ENCODE measurements at places on chromosomes 5 and 9.

DNA sequence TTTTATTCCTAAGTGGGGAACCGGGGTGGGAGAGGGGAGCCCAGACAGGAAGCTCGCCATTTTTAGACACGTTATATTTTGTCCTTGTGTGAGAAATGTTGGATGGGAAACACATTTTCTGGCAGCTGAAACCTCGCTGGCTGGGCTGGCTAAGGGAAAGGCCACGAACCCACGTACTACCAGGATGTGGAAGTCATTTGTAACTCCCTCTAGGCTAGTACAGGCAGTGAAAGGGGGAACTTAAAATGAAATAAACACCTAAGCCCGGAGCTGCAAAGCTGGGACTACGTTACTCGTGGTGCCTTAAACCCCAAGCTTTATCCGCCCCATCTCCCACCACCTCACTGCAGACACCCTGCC, 42.5 kb downstream of the TMEM174 start:
- no peak for DNase-seq

- peak; percentile 98 for DNase-seq
Measured at GRCh38 chr9:76374783-76375559, 19.3 kb downstream of the RFK start.

DNA sequence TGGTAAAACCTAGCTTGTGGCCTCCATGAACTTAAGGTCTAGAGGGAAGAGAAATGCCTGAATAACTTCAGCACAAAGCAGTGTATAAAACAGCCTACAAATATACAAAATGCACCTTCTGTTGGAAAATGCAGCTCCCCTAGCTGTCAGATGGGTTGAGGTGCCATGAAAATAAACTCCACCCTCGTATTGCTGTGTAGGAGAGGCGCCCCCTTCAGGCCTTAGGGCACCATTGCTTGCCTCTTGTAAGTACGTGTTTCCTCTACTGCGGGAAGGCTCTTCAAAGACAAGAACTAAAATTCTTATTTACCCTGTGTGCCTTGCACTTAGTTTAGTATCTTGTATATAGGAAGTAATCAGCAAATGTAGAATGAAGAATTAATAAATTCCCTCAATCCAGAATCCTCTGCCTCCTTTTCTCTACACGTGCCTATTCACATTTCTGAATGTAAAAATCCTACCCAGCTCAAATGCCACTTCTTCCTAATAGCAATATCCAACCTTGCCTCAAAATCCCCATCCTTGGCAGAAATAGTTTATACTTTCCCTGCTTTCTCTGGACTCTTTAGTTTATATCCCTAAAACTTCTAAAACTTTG, 393.7 kb upstream of the PDE4D start:
- DNase-seq, result peak; percentile 57

DNA sequence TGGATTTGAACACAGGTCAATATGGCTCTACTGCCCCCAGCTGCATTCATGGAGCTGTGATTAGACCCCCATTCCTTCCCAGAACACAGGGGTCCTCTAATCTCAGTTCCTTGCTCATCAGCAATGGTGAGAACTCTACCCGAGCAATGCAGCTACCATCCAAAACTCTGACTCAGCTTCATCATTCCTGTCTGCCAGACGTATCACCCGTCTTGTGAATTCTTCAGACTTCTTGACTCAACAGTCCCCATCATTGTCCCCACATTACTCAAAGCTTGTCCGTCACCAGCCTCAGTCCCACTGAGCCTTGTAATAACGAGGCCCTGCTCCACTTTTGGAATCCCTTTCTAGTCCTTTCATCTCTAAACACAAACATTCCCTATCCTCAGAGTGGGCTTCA, 36.3 kb upstream of the STX17 start:
- no peak for DNase-seq

DNA sequence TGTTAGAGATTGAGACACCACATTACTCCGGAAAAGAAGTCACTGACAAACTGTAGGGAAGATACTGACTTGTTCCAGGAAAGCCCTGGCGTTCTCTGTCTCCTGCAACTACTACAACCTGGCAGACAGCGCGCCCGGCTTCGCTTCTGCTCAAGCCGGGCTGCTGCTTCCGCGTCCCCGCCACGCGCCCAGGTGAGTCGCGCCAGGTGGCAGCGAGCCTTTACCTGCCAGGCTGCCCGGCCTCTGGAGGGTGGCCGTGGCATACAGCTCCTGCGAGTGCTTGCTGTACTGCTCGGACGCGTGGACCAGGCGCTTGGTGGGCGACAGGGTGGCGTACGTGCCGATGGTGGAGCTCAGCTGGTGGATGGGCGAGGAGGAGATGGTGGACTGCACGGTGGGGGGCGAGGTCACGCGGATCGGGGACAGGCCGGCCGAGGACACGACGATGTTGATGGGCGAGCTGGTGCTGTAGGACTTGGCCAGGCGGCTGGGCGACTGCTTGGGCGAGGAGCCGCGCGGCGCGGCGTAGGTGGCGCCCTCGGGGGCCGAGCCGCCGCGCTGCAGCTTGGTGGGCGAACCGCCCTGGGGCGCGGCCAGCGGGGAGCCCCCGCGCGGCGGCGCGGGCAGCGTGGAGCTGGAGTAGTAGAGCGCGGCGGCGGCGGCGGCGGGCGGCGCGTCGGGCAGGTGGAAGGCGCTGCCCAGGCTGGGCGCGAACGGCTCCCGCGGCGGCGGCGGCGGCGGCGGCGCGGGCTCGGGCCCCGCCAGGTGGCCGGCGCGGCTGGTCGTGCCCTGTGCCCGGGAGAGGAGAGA, 519.6 kb downstream of the CTNND2 start:
- DNase-seq, result no peak

DNA sequence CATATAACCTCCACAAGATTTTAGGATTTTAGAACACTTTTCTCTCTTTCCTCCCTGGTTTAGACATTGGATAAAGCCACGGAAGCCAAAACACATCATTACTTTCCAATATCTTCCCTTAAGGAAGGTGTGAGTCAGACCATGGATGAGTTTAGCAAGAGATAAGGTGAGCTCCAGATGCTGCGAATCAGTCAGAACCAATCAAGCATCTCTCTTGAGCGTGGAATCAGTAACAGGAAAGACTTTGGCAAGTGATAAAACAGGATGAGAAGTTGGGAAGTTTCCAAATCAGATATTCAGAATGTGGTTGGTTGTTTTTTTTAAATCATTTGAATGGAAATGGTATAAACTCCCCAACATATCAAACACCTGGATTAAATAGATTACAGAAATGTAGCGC, 397.8 kb downstream of the EFNA5 start:
- no peak for DNase-seq

- DNase-seq, result peak; percentile 83
Measured at GRCh38 chr9:76562511-76562911, 103.5 kb downstream of the GCNT1 start.

GRCh38 chr9:16637911-16638310, 232.6 kb downstream of the BNC2 start:
- no peak for DNase-seq

- DNase-seq, result no peak
Measured at GRCh38 chr9:106526716-106527204, 336.2 kb upstream of the ZNF462 start.

DNA sequence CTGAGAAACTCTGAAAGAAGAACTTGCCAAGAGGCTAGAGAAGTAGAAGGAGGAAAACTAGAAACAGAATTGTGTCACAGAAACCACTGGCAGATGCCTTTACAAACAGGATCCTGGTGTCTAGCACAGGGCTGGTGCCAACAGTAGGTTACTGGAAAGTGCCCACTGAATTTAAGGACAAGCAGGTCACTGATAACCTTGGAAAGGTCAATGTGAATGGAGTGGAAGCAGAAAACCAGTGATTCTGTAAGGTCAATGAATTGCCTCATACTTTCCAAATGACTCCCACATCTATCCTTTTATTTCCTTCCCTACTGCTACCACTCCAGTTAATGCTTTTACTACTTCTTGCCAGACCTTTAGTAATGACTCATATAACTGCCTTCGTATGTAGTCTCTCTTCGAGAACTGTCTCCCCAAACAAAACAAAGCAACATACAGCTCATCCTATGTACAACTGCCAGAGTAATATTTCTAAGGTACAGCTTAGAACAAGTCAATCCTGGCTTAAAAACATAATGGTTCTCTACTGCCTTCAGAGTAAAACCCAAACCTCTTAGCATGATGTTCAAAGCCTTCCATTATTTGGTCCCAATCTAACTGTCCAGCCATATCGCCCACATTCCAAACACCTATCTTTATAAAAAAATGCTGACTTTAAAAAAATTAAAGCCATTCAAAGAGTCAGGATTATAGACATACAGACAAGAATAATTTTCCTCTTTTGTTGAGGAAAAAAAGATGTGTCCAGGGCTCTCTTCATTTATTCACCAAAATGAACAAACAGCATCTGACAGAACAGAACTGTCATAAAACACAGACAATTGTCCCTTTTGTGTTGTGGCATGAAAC, 52.5 kb downstream of the NR3C1 start:
- DNase-seq, result peak; percentile 88

DNA sequence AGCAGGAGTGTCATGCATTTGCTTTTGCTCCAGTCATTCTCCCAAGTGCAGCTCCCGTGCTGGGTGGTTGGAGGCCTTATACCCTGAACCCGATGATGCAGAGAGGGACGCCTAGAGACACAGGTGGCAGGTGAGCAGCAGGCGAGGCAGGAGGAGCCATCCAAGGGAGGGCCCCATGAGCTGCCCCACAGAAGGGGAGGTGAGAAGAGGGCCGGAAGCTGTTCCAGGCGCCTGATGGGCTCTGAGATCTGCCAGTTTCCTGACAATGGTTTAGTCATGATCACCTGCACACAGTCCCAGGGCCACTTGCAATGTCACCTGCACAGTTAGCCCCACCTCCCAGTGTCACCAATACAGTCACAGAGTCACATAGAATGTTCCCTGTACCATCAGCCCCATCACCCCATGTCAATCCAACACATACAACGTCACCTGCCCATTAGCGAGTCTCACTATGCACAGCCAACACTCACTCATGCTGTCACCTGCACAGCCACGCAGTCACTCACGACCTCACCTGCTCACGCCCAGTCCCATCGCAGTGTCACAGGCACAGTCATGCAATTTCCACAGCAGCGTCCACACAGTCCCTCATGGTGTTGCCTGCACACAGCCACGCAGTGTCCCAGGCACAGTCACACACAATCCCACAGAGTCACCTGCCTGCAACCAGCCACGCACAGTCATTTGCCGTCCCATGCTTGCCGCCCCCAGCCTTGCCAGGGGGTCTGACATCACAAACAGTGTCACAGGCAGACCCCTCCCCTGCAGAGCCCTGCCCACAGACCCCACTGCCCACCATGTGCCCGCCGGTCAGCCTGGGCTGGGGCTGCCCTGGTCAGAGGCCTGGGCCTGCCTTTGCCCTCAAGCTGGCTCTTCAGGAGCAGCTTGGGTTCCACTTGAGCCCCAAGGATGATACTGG, 113.4 kb downstream of the LHX2 start:
- no peak for DNase-seq

GRCh38 chr5:109982966-109983534, 293.3 kb downstream of the MAN2A1 start:
- DNase-seq, result no peak

GRCh38 chr5:89628876-89629635, 746.1 kb upstream of the MEF2C start:
- DNase-seq, result peak; percentile 16

- DNase-seq, result no peak
Measured at GRCh38 chr5:23332650-23333251, 174.7 kb upstream of the PRDM9 start.

DNA sequence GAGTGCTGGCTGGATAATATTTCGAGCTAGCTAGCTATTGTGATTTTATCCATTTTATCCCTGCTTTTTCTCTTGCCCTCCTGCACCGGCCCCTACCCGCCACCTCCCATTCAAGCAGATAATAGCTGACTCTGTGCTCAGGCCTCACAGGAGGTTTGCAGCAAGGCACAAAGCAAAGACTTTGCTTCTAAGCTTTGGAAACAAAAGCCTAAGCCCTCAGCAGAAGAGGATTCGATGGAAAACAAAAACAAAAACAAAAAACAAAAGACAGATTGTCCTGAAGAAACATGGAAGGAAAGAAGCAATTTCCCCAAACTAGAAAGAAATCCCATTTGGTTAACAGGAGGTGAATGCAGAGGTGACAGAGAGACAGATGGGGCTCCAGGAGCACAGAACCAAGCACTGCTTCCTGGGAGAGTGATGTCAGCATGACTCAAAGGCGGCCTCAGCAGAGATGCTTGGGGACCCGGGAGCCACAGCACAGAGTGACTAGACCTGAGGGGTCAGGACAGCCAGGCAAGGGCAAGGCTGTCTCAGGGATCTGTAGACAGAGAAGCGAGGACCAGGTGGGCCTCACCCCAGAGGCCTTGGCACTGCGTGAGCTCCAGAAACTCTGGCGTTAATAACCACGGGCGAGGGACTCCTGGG, 28.4 kb downstream of the MTX3 start:
- no peak for DNase-seq

GRCh38 chr9:98791608-98792490, 4.5 kb downstream of the ANKS6 start:
- DNase-seq, result no peak

DNA sequence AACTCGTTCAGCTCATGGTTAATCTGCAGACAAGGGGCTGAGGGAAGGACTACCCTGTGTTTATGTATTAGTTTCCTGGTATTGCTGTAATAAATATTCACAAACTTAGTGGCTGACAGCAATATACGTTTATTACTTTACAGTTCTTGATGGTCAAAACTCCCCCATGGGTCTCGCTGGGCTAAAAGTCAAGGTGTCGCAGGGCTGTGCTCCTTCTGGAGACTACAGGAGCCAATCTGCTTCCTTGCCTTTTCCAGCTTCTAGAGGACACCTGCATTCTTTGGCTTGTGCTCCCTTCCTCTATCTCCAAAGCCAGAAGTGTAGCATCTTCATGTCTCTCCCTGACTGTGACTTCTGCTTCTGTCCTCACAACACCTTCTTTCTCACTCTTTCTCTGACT, 653.8 kb upstream of the RIOK2 start:
- DNase-seq, result no peak

GRCh38 chr9:7983490-7983889, 183.9 kb upstream of the DMAC1 start:
- DNase-seq, result no peak

DNA sequence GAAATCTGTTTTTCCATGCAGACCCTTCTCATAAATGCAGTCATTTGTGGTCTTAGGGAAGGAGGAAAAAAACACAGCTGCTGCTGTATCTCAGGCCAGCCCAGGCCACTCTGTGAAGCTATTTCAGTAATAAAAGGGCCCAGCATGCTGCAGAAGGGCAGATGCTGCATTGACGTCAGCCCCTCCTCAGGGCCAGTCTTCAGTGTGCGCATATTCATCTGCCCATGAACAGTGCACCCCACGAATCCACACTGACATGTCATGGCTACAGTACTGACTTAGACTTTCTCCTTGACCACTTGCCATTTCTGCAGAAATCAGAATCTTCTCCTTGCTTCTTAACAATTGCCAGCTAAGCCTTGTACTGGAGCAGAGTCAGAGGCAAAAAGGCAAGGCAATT, 304.7 kb downstream of the GABRG2 start:
- DNase-seq, result no peak

- no peak for DNase-seq
Measured at GRCh38 chr5:38569180-38569579, 12.7 kb upstream of the LIFR start.

Data from fibroblast of villous mesenchyme (primary cell).